GM10248 (cell line): ENCODE measurements at places on chromosomes 5 and 9.

DNA sequence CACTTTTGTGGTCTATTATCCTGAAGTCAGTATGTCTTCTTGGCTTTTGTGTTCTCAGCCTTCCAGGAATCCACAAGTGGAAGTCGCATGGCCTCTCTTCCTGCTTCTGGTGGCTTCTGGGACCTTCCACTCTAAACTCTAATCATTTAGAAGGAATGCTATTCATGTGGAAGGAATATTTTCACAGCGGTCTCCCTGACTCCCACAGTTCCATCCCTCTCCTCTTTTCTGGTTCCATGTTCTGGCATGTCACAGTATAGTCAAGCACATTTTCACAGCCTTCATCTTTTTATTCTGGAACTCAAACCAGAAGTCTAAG lies 7.3 kb upstream of the RAI14 start:
- DNase-seq: no peak

GRCh38 chr9:107367727-107368502 lies 84.8 kb downstream of the RAD23B start:
- no peak for DNase-seq

DNA sequence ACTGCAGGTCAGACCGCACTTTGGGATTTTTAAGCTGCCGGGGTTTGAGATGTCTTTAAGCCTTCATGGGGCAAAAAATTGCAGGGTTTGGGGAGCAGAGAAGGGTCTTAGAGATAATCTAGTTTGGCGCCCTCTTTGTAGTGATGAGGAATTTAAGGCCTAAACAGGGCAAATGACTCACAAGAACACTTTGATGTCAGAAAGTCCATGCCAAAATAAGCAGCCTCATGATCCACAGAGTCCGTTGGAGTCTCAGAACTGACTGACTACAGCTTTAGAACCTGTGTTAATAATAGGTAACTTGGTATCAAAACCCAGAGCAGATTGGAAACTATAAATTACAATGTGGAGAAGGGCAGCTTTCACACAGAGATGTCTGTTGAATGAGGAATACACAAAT lies 35.9 kb upstream of the PTGS1 start:
- DNase-seq: no peak

DNA sequence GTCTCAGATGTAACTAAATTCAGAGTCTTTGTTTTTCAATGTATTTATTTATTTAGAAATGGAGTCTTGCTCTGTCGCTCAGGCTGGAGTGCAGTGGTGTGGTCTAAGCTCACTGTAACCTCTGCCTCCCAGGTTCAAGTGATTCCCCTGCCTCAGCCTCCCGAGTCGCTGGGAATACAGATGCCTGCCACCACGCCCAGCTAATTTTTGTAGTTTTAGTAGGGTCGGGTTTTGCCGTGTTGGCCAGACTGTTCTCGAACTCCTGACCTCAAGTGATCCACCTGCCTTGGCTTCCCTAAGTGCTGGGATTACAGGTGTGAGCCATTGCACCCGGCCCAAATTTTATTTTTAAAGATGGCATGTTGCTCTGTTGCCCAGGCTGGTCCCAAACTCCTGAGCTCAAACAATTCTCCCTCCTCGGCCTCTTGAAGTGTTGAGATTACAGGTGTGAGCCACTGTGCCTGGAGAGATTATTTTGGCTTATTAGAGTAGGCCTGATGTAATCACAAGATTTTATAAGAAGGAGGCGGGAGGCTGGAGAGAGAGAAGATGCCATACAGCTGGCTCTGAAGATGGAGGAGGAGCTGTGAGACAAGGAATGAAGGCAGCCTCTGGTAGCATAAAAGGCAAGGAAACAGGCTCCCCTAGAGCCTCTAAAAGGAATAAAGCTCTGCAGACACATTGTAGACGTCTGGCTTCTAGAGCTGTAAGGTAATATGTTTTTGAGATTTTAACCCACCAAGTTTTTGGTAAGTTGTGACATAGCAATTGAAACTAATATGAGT lies 12.9 kb upstream of the KLF9 start:
- no peak for DNase-seq

DNA sequence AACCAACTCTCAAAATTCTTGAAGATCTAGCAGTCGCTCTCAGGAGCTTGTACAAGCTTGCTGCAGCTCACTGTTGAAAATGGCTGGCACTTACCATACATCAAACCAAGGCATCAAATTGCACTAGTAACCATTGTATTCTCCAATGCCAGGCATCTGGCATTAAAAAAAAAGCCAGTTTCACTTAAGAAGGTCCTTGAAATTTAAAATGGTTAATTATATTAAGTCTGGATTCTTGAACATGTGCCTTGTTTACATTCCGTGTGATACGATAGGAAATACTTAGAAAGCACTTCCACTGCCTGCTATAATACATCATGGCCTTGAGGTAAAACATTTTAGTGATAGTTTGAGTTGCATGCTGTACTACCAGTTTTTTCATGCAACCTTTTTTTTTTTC lies 300.7 kb downstream of the KDM4C start:
- DNase-seq: no peak
